Thoracic aorta endothelial cell (primary cell): ENCODE measurements at places on chromosomes 7 and 10. TPM values are rescaled to one million over a fixed set of nuclear protein-coding genes. Genes with fewer than 3 reads are reported as not detected.

The VSTM2A gene
- not detected in 2 replicates for total RNA-seq

The TET1 gene
- 0.40 and 0.65 TPM in 2 replicates for total RNA-seq

The ADCYAP1R1 gene
- 0.93 and 8.5 TPM in 2 replicates for total RNA-seq

The MYO3A gene
- total RNA-seq = not detected in 2 replicates

The SPDYE9 gene
- not detected in 2 replicates for total RNA-seq

The ERVW-1 gene
- not detected in 2 replicates for total RNA-seq

The EPO gene
- not detected in 2 replicates for total RNA-seq

The PRSS1 gene
- total RNA-seq = not detected in 2 replicates

The LIPJ gene
- 0.07 TPM in 1 of 2 replicates, not detected in the other for total RNA-seq

The HOGA1 gene
- 0.27 and 0.36 TPM in 2 replicates for total RNA-seq

The HOXA3 gene
- 1.1 and 1.9 TPM in 2 replicates for total RNA-seq

The PPP1R3A gene
- not detected in 2 replicates for total RNA-seq

The TMEM184A gene
- total RNA-seq = not detected in 2 replicates

The RADIL gene
- total RNA-seq = 0.80 and 2.0 TPM in 2 replicates

The ITPRID1 gene
- total RNA-seq = not detected in 2 replicates

The MUC12 gene
- total RNA-seq = not detected in 2 replicates

The GSDME gene
- total RNA-seq = 20.2 and 24.9 TPM in 2 replicates

The TFEC gene
- 29.1 and 29.4 TPM in 2 replicates for total RNA-seq

The TMEM26 gene
- total RNA-seq = 0.07 TPM in 1 of 2 replicates, not detected in the other

The TMEM178B gene
- total RNA-seq = under 0.01 TPM in 1 of 2 replicates, not detected in the other

The PAX4 gene
- total RNA-seq = not detected in 2 replicates

The UPK3B gene
- total RNA-seq = 0.13 TPM in 1 of 2 replicates, not detected in the other

The SLC18A3 gene
- not detected in 2 replicates for total RNA-seq
